NCI-H1105 (cell line): ENCODE measurements at places on chromosomes 6 and 20.

DNA sequence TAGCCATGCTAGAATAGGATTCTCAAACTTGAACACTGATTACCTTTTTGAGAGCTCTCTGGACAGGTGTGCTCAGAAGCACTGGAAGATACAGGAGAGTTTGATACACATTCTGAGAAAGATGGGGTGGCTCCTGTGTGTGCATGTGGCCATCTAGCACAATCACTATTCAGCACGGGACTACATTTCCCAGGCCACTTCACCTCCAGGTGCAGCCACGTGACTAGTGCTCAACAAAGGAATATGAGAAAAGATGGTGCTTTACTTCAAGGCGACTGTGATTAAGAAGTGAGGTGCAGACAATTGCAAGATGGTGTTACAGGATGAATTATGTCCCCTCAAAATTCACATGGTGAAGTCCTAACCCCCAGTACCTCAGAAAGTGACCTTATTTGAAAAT, 103.8 kb downstream of the BACH2 start:
- no peak for DNase-seq

GRCh38 chr6:142851601-142852000, 93.4 kb downstream of the HIVEP2 start:
- DNase-seq = no peak

DNA sequence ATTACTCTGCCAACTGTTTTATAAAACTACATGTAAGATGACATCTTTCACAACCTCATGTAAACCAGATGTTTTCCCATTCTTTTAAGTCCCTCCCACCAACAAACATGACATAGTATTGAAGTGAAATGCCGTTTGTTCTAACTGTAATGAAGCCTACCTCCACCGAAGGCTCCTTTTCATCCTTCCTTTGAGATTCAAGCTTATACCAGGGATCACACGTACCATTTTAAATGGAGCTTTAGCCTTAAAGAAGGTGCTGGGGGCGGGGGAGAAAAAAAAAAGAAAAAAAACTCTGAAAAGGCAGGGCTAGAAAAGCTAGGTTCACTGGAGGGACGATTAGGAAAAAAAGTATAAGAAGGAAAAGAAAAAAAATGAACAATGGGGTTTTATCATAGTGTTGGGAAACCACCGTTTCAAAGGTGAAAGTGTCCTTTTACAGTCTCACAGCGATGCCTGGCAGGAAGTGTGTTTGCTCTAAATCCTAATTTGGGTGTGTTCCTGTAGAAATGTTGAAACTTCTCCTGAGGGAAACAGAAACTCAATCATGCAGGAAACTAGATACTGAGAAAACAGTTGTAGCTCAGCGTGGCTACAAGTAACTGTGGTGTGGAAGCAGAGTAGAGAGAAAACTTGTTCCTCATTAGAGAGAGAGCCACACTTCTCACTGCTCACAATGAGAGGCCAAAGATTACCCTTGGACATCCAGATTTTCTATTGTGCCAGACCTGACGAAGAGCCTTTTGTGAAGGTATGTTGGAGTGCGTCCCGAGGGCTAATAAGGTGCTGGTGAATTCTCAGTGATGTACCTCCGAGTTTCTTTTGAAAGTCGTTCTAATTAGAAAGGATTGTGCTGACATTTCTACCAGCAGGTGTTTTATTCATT, 37.6 kb upstream of the HINT3 start:
- DNase-seq = no peak

- DNase-seq = no peak
These were observed 1049.8 kb downstream of the KIF16B start for GRCh38 chr20:15523400-15523799.

- no peak for DNase-seq
These were observed 63.0 kb downstream of the HIVEP1 start for GRCh38 chr6:12075067-12075563.

DNA sequence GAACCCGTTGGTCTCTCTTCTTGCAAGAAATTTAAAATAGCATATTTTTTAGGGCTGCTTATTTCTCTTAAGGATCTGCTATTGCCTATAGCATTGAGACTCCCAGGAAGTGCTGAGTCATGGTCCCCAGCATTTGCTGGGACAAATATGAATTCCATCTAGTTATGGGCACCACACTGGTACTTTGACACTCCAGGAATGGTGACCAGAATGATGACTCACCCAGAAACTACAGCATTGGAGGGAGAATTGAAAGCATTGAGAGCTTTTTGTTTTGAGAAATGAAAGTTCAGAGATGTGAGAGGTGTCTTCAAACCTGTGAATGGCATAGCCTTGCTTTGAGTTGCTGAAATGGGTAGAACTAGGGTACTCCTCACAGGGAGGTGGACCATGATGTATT, 699.7 kb downstream of the DHX35 start:
- DNase-seq = no peak

DNA sequence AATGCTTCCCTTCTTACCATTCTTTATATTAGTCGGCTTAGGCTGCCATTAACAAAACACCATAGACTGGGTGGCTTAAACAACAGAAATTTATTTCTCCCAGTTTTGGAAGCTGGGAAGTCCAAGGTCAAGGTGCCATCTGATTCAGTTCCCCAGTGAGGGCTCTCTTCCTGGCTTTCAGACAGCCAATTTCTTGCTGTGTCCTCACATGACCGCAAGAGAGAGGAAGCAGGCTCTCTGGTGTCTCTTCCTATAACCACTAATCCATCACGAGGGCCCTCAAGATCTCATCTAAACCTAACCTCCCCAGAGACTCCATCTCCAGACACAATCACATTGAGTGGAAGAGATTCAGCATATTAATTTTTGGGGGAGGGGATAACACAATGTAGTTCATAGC, 193.0 kb upstream of the SGK1 start:
- no peak for DNase-seq

GRCh38 chr6:116528133-116528532, 16.7 kb downstream of the CALHM5 start:
- DNase-seq = no peak

- no peak for DNase-seq
These were observed 8.6 kb upstream of the CLIC5 start for GRCh38 chr6:46024124-46024769.

GRCh38 chr20:15759594-15759993, 813.7 kb downstream of the KIF16B start:
- DNase-seq = no peak

- no peak for DNase-seq
These were observed 150.8 kb upstream of the FAM83B start for GRCh38 chr6:54695815-54696214.

DNA sequence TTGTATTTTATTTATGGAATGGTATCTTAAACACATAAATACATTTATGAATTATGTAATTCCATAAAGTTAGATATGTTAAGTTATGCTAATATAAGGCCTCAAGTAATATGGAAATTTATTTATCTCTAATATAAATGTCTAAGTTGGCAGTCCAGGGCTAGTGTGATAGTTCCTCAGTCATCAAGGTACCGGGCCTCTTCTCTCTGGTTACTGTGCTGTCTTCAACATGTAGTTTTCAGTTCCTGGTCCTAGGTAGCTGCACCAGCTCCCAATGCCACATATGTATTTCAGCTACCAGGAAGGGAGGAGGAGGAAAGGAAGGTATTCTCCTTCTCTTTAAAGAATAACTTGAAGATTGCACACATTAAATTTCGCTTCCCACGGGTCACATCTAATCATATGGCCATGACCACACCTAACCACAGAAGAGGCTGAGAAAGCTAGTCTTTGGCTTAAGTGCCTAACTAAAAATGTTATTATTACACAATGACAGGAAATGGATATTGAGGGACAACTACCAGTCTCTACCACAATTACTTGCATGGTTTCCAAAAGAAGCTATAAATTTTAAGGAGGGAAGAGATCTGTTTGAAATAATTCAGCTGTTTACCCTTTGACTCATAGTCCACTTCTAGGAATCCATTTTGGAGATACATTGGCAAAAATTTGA, 68.6 kb downstream of the BCKDHB start:
- DNase-seq = no peak

DNA sequence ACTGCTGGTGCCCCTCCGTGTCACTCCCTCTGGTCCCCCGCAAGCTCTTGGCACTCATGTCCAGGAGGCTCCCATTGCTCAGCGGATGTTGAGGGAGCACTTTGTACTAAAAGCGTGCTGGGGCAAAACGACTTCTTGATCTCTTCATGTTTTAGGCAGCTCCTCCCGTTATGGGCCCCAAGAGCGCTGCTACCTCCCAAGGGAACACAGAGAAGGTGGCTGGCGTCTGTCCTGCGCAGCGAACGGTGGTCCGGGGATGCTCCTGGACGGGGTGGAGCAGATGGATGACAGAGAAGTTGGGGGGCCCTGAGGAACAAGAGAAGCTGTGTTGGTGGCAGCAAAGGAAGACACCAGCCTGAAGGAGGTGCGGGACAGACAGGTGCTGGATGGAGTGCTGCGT, 99.8 kb downstream of the TMEM242 start:
- no peak for DNase-seq
